ENCODE measurements at places on chromosomes 5 and 9.

DNA sequence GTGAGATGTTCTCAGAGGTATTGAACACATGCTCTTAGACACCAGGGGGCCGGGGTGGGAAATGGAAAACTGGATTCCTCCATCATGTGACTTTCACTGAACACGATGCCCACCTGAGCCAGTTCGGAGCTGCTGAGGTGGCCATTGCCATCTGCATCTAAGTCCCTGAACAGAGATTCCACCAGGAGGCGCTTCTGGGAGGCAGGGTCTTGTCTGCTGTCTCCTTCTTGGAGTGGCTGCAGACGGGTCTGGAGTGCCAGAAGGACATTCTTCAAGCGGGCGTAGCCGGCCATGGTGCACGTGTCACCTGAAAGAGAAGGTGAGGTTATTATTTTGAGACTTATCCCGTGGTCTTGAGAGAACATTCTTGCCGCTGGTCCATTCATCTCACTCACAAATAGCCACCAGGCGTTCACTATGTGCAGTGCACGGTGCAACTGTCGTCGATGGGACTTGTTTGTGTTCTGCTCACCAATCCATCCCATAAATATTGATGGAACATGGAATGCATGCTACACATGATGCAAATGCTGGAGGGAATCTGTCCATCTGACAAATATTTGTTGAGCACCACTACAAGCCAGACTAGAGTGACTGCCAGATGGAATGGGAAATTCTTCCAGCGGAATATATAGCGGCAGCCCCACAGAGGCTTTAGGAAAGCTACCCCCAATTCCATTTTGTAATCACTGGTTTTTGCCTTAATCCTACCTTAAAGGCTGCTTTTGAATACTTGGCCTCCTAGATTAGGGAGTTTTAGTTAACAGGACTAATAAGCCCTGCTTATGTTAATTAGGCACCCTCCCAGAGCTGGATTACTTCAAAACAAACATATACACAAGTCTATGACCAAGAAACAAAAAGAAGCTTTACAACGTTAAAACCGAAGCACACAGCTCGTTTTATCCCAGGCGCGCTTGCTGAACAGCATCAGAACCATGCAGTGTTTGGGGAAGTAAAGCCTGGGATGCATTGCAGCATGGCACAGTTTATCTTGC lies 264.8 kb downstream of the HSPA4 start:
- no peak for DNase-seq

DNA sequence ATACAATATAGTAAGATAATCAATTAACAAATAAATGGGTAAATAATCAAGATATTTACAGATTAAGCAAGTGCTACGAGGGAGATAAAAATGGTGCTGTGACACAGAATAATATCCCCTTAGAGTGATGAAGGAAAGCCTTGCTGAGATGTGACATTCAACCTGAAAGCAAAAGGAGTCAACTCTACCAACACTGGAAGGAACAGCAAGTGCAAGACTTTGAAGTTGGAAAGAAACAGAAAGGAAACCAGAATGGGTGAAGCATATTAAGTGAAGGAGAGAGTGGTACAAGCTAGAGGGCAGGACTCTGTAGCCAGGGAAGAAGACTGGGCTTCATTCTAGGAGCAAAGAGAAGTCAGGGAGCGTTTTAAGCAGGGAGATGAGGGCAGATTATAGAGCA lies 12.2 kb upstream of the MEGF9 start:
- no peak for DNase-seq

DNA sequence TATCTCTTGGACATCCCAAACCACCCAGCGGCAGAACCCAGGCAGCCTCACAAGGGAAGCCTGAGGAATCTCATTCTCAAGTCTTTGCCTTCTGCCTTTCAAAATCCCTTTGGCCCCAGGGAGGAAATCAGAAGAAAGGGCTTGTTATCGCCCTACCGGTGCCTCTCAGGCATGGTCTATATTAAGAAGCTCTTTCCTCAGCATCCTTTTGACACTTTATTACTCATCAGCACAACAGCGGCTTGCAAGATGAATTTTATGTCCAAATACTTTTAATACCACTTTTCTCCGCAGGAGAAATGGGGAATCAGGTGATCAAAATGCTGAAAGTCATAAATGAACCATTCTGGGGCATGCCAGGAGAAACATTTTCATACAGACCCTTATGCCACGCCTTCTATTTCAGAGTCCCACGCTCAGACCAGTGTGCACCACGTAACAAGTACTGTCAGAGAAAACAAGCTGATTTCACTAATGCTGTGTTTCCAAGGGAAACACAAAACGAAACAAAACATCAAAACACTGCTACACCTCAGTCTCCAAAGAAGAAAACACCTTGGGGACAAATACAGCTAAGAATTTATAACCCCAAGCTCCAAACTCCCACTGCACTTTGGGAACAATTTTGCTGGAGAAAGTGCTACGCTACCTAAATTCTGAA lies 30.0 kb downstream of the RAPGEF1 start:
- no peak for DNase-seq

DNA sequence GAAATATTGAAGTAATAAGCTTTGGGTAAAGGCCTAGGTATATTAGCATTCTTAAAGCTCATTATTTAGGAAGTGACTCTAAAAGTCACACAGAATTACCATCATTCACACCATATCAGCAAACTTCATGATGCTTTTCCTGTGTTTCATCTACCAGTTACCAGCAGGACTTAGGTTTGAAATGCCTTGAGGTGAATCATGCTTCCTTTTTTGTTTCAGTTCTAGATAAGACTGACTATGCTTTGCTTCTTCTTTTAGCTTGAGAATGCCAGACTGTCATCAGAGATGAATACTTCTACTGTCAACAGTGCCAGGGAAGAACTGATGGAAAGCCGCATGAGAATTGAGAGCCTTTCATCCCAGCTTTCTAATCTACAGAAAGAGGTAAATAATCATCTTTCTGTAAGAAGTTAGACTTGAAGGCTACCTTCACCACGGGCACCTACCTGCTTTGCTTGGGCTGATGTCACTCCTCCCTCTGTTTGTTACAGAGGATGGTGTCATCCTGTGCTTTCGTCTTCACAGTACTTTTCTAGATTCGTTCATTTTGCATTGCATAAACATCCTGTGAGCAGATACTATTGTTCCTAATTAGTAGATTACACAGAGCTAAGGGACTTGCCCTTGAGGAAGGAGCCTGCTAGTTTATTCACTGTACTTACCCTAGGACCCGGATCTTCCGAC lies 34.7 kb downstream of the LMNB1 start:
- no peak for DNase-seq

DNA sequence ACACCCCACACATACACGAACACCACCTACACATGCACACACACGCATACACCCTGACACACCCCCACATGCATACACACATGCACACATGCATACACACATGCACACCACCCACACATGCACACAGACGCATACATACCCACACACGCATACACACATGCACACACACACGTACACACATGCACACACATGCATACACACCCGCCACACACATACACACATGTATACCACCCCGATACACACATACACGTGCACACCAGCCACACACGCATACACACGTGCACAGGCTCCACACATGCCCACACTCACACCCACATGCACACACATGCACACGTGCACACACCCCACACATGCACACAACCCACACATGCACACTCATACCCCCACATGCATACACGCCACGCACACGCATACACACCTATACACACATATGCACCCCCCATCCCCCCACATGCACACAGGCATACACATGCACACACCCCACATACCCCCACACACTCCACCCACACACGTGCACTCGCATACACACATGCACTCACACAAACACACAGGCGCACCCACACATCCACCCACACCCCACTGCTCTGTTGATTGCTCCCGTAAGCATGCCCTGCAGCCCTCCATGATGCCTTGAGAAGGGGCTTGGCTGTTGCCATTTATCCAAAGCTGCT lies 119.3 kb downstream of the COL5A1 start:
- DNase-seq = no peak

DNA sequence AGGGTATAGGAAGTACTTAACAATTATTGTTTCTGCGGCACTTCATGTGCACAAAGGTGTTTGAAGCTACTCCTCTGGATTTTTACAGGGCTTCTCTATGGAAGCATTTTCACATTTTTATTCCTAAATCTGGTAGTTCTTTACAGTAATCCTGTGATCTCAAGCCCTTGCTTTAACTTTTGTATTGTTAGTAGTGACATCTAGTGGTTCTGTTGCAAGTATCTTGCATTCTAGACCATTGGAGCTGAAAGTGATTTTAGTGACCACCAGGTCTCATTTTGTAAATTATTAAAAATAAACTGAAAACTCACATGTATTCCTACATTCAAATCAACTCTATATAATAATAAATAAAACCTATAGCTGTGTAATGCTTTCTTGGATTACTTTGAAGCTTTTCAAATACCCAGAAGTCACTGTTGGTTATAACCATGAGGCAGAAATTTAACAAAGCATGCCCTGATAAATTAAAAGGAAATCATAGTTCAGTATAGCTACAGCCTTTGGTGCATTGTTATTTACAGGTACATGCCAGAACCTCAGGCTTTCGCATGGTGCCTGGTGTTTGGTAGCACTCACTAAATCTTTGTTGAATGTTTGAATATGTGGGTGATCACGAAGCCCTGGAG lies 18.9 kb downstream of the RPS23 start:
- no peak for DNase-seq

DNA sequence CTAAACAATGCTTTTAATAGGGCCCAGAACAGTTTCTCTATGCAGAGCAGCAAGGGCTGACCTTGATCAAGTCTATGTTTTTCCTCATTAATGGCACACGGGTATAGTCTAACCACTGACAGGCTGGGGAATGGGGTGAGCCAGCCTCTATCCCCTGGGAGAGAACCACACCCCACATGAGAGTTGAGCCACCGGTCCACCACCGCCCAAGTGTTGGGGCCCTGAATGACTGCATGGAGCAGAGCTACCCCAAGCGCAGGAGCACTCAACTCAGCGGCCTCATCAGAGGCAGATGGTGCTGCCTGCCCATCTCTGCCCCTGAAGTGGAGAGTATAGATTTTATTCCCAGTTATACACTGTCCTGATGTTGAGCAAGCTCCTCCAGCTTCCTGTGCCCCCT lies 247.9 kb upstream of the IRX1 start:
- no peak for DNase-seq

DNA sequence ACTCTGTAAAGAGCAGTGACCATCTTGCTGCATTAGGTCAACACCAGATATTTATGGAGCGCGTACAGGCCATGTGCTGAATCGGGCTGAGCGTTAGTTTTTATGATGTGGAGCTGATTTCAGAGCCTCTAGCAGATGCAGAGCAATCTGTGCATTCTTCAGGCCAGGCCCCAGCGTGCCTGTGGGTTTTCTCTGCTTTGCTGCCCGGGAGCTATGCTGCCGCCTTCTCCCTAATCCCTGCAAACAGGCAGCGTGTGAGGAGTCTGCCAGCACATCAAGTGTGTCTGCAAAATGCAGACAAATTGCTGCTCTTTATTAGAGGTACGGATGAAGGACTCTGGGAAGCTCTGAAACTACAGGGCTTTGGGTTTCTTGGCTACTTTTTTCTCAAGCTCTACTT lies 170.0 kb downstream of the NTRK2 start:
- no peak for DNase-seq

GRCh38 chr5:136033848-136034247 lies 5.1 kb downstream of the TGFBI start:
- no peak for DNase-seq

DNA sequence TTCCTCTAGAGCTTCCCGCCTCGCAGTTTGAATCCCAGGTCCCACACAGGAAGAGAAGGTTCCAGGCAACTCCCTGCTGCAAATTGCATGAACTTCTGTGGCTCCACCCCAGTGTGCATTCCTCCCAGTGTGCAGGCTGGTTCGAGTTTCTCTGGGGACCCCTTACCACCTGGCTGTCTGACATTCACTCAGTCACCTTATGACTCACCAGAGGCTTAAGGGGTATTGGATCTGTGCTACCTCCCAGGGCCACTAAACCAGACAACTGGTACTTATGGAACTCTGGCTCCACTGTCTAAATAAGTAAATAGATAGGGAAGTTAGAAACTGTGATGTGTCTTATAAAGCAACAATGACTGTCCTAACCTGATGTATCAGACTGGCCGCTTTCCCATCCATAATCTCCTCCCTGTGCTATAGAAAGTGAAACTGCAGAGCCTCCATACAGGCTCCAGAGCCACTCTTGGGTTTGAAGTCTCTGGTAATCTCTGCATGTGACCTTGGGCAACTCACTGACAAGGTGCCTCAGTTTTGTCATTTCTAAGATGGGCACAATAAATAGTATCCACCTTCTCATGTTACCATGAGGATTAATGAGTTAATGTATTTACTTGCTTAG lies 720.6 kb downstream of the SEMA5A start:
- no peak for DNase-seq

DNA sequence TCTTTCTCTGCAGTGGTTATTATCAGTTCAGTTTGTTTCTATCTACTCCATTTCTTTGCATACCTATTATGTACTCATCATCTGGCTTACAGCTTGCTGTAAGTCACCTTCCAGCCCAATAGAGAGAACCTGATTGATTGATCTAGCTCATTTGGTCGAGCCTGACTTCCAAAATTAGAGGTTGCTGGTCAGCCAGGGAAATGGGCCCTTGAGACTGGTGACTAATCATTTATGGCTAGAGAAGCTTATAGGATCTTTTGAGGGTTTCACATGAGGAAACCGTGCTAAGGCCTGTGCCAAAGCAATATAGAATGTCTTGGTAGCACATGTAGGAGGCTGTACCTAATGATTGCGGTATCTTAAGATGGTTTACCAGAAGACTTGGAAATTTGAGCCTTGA lies 5.8 kb downstream of the SREK1 start:
- no peak for DNase-seq

GRCh38 chr5:96611946-96612345 lies 50.2 kb upstream of the CAST start:
- DNase-seq = no peak

- no peak for DNase-seq
Measured at GRCh38 chr9:132414731-132415130, 4.7 kb downstream of the CFAP77 start.

GRCh38 chr5:126927429-126927828 lies 102.9 kb downstream of the MARCHF3 start:
- no peak for DNase-seq

GRCh38 chr5:125327676-125328075 lies 581.2 kb upstream of the ZNF608 start:
- DNase-seq = no peak

GRCh38 chr9:68489646-68490045 lies 51.0 kb downstream of the TMEM252 start:
- DNase-seq = no peak

GRCh38 chr5:34722183-34722582 lies 66.1 kb downstream of the RAI14 start:
- no peak for DNase-seq

GRCh38 chr9:137673886-137674285 lies 55.1 kb downstream of the EHMT1 start:
- no peak for DNase-seq

- DNase-seq = no peak
Measured at GRCh38 chr5:28281351-28281750, 1243.0 kb upstream of the CDH9 start.

GRCh38 chr9:26748449-26749058 lies 144.0 kb downstream of the CAAP1 start:
- DNase-seq = no peak
